A549 treated with Mapracorat at 1 μM for 4 hours (cell line): ENCODE measurements at places on chromosomes 7 and 10. TPM values are rescaled to one million over a fixed set of nuclear protein-coding genes. Genes with fewer than 3 reads are reported as not detected.

Gene GPER1
- total RNA-seq: 0.98 to 1.5 TPM (median 1.2 TPM) in 5 replicates

Gene WDFY4
- 0.09 TPM in 1 of 5 replicates, not detected in the others for total RNA-seq

Gene ZNF853
- total RNA-seq: 2.0 to 3.2 TPM (median 2.5 TPM) in 5 replicates

Gene KAZALD1
- 2.0 to 3.0 TPM (median 2.8 TPM) in 5 replicates for total RNA-seq

Gene LANCL2
- total RNA-seq: 14.8 to 19.2 TPM (median 15.5 TPM) in 5 replicates

Gene SOSTDC1
- total RNA-seq: not detected in 5 replicates

Gene SPRN
- total RNA-seq: 0.13 to 0.39 TPM (median 0.29 TPM) in 5 replicates

Gene HOXA6
- 0.74 to 1.8 TPM (median 1.6 TPM) in 5 replicates for total RNA-seq

Gene HOXA1
- 2.5 to 3.4 TPM (median 3.0 TPM) in 5 replicates for total RNA-seq

Gene TMUB1
- 38.5 to 59.2 TPM (median 55.5 TPM) in 5 replicates for total RNA-seq

Gene GLRX3
- 205 to 218 TPM (median 212 TPM) in 5 replicates for total RNA-seq
